Colonic mucosa (tissue), 4 donors: ENCODE measurements at places on chromosomes 6 and 20. TPM values are rescaled to one million over a fixed set of nuclear protein-coding genes. Genes with fewer than 3 reads are reported as not detected.

ITPA gene
- 35.2 TPM for total RNA-seq

CST3 gene
- total RNA-seq: 606 TPM

BPIFB2 gene
- total RNA-seq: not detected

CLPSL1 gene
- not detected for total RNA-seq

TRIM40 gene
- total RNA-seq: 10.7 TPM

PEDS1 gene
- 23.1 TPM for total RNA-seq

IMPG1 gene
- total RNA-seq: not detected

DNA sequence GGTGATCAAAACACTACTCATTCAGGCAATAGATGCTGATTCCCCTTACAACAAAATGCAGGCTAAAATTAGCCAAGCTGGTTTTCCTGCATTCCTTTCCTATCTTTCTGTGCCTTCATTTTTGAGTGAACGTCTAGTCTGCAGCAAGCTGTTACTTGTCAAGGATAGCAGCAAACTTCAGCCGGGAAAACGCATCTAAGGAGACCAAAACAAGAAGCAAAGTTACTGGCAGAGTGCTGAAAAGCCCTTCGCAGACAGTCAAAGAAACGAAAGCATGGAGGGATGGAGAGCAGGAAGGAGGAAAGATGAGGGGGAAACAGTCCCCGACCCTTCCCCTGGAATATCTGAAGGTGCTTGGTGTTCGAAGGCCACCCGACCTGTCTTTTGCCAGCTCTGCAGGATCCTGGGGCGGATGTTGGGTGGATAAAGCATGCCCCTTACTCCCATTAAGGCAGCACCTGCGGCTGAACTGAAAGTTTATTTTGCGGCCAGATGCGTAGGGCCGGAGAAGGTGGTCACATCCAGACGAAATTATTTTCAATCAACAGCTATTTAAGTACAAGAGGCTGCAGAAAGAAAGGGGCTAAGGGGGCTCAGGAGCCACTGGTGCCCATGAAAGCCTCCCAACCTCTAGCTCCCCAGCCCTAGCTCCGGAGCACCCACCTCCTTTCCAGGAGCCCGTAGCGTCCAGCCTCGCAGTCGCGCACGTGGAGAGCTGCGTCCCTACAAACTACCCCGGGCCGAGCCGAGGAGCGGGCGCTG is 538 bp downstream of the FERMT1 start:
- peak; percentile 42 for DNase-seq

DNA sequence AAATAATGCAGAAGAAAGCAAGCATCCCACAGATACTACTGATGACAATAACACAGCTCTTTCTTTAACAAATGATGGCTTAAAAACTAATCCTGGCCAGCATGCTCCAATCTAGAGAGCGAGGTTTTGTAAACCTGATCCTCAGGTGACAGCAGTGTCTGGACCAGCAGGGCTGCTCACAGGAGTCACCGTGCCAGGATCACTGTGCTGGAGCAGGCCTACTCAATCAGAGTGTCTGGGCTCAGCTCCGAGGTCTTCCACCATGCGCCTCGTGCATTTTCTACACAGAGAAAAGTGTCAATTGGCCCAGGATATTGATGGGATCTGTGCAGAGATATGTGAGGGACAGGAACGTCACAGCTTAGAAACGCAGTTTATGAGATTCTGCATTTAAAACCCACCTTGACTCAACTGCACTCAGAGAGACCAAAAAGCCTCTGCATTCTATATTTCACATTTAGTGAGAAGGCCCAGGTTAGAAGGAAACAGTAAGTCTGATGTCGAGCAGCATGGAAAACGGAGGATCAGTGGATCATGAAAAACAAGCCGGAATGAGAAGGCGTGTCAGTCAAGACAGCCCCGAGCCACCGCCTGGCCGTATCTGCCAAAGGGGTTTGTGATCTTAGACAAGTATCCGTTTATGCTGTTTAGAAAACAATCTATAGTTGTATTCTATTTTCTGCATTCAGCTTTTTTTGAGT is 7.8 kb downstream of the RAMACL start:
- DNase-seq: no peak

DNA sequence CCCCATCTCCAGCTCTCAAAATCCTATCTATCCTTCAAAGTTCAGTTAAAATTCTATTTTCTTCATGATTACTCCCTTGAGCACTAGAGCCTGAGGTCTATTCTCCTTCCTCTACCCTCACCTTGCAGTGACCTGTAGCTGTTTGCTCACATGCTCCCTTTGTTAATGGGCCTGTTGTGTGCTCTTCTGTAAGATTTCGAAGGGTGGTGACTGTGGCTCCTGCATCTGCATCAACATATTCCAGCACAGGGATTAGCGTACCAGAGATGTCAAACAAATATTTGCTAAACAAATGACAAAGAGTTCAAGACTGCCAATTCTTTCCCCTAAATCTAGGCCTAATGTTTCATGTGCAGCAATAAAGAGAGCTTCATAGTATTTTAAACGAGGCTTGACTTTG is 69.5 kb downstream of the ELOVL5 start:
- DNase-seq: no peak

DNA sequence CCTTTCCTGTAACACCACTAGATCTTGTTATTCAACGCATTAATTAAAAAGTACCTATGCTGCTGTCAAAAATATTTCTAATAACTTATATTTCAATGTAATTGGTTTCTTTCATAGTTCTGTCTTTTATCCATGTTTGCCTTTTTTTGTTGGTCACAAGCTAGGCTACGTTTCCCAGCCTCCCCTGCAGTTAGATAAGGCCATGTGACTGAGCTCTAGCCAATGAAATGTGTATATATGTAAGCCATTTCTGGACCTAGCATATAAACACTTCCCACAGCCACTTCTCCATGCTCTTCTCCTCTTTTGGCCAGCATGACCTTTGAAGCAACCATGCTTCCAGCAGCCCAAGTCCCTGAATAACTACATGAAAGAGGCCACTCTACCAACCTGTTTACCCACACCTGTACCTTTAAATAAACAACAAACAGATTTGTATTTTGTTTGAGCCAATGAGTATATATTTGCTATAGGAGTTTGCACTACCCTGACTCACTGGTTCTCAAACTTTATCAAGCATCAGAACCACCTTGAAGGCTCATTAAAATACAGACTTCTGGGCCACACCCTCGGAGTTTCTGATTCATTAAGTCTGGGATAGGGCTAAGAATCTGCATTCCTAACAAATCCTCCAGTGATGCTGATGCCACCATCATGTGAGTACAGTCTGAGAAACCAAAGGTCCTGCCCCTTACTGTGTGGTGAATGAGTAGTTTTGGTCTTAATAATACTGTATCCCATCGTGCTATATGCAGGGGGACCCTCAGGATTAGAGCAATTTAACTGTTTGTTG is 45.6 kb upstream of the BEND6 start:
- DNase-seq: no peak

- DNase-seq: no peak
Observed at GRCh38 chr6:30570263-30570662, 979 bp upstream of the ABCF1 start.

DNA sequence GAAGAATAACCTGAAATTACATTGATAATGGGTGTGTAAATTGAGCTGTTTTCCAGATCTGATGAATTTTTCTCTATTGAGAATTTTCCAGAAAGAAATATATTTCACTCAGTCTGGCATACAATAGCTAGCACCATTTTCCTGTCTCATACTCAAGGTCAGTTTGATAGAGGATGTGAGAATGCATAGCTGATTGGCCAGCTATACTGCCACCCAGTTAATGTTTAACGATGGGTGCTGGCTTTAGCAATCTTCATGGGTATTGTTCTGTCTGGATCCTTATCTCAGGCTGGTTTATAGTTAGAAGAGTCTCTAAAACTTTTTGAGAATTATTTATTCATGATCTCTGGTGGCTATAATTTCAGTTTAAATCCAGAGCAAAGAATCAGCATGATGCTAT is 147.4 kb downstream of the HDGFL1 start:
- peak; percentile 34 for DNase-seq

DNA sequence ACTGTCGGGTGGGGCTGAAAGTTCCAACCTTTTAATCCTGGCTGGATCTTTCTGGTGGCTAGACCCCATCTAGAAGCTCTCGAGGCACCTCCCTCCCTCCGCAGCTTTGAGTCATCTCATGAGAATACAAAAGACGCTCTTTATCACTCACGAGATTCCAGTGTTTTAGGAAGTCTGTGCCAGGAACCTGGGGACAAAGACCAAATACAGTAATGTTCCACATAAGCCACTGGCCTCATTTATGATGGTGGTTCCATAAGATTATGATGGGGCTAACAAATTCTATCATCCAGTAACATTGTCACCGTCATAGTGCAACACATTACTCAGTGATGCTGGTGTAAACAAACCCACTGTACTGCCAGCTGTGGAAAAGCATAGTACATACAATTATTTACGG is 48.7 kb downstream of the NCOA7 start:
- no peak for DNase-seq

GRCh38 chr20:32436968-32437367 is 78.8 kb downstream of the ASXL1 start:
- no peak for DNase-seq

GRCh38 chr20:6704132-6704861 is 63.2 kb upstream of the BMP2 start:
- peak; percentile 67 for DNase-seq

- DNase-seq: no peak
Observed at GRCh38 chr6:90304308-90304707, 7.7 kb upstream of the BACH2 start.

GRCh38 chr6:79605968-79606764 is 25.0 kb upstream of the SH3BGRL2 start:
- no peak for DNase-seq

GRCh38 chr6:149905371-149905910 is 7.5 kb upstream of the RAET1E start:
- no peak for DNase-seq

DNA sequence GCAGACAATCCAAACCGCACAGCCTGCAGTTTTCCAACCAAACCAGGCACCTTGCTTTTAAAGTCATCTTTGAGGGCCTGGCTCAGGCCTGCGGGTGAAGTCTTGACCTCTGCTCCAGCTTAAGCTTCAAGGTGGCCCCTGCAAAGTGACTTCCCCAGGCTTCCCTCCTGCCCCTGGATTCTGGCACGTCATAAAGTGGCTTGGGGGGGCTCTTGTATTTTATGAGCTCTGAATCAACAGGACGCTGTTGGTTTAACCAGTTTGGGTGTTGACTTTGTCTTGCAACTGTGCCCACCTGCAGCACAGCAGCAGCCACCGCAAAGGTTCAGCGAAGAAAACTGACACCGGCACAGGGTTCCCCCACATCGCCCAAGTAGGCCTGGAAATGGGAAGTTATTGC is 81.2 kb downstream of the NFATC2 start:
- no peak for DNase-seq

DNA sequence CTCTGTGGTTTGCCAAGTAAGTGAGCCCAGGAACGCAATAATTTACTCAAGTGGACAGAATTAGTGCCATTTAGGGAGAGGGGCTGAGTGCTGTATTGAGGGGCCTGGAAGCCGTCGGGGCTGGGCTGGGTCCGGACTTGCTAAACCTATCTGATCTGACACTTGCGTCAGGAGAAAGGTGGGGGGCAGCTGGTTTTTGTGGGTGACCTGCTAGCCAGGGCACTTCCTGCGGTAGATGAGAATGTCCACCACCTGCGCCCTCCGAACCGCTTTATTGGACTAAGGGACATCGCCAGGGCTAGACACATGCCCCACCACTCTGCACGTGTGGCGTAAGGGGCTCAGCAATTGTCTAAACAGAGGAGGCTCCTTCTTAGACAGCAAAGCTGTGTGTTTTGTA is 139.1 kb downstream of the CDH4 start:
- DNase-seq: no peak

- DNase-seq: no peak
Observed at GRCh38 chr20:8291873-8292272, 159.8 kb downstream of the PLCB1 start.

GRCh38 chr20:63178889-63179686 is 36.8 kb downstream of the YTHDF1 start:
- DNase-seq: peak; percentile 35

DNA sequence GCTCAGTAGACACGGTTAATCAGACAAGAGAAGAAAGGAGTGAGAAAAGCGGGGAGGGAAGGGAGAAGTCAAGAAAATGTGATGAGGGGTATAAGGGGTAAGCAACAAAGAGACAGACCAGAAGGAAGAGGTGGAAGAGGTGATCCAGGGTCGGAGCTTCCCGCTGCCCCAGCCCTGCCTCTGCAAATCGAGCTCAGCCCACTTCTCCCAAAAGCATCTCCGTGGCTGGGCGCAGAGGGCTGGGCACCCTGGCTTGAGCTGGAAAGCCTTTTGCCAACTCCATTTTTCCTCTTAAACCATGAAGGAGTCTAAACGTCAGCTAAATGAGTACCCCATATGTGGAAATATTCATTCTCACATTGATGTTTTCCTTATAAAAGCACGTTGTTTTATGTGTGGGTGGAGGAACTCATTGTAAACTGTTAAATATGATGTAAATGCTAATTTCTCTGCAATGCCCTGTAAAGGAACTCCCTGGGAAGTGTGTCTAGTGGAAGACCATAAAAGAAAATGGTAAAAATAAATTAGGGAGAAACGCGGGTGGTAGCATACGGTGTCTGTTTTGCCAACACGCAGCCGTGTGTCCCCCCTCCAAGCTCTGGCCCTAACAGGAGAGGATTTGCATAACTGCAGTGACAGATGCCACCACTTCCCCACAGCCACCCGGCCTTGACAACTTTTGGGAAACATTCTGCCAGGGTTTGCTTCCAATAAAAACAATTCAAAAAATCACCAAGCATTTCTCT is 55.2 kb upstream of the MAFB start:
- no peak for DNase-seq

- no peak for DNase-seq
Observed at GRCh38 chr6:72649032-72649984, 27.4 kb downstream of the KCNQ5 start.

GRCh38 chr6:143743301-143744166 is 65.8 kb downstream of the PHACTR2 start:
- peak; percentile 46 for DNase-seq

DNA sequence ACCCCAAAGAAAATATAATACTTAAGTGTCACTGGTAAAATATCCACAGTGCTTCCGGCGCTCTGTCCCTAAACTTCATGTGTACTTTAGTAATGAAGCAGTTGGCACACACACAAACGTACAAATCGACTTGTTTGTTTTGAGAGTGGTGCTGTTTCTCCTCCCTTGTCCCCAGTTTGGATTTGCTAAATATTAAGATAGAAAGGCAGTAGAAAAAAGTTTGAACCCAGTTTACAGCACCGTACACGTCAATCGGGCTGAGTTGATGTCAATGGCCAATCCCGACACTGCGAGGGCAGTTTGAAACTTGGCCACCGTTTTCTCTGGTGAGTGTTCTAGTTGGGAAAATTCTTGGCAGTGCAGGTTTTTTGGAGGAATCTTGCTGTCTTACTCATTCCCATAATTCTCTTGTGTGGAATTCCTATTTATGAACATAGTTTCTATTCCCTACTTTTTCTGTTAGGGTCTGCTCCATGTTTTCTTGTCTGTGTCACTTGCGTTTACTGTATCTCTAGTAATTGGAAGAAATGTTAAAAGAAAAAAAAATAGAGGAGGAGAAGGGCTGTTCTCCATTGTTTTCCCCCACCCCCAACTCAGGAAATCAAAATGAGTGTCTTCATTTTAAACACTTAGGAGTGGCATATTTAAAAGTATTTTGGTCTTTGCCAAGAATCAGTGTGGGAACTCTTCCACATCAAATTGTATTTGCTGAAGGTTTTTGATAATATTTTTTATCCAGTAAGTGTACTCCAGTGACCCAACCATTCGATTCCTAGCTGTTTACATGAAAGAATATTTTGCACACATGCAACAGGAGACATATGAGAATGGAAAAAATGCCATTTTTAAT is 72.3 kb downstream of the OR2B2 start:
- peak; percentile 79 for DNase-seq
